HuH-7.5 (cell line): ENCODE measurements at places on chromosomes 4 and X.

GRCh38 chrX:20973038-20973437 is 401.2 kb upstream of the CNKSR2 start:
- no peak for DNase-seq

- no peak for DNase-seq
Measured at GRCh38 chr4:4506961-4507360, 34.9 kb downstream of the STX18 start.

- no peak for DNase-seq
Measured at GRCh38 chr4:1856943-1857699, 1.2 kb upstream of the LETM1 start.

GRCh38 chr4:8341691-8342090 is 72.1 kb downstream of the HTRA3 start:
- DNase-seq = no peak

GRCh38 chr4:145720656-145721055 is 40.7 kb downstream of the C4orf51 start:
- DNase-seq = no peak

DNA sequence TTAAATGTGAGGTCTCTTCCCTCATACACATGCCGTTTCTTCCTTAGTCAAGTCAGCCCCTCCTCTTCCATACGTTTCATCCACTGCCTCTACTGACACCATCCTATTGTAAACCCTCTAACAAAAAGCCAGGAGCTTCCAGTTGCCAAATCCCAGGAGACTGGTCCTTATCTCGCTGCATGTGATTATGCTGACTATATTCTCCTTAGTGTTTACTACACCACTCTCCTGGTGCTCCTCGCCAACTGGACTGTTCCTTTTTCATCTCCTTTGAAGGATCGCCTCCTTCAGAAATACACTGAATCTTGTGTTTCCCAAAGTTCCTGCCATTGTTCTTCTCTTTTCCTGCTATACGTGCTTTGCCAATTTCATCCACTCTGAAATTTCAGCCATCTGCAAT is 27.7 kb downstream of the MAML3 start:
- no peak for DNase-seq

DNA sequence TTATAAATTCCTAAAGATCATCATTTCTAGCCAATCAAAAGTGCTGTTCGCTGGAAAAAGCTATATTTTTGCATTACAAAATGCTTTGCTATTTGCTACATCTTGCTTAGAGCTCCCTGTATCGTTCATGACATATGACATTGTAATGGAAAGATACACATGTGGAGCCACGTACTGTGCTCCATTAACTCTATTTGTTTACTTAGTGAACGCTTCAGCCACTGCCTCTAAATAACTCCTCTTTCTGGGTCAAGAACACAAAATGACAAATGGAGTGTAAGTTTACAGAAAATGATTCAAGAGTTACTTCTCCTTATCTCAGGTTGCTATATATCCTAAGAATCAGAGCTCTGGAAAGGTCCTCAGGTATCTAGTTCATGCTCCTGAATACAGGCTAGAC is 329.1 kb upstream of the SMIM31 start:
- DNase-seq = no peak

GRCh38 chrX:17818726-17819125 is 42.4 kb downstream of the RAI2 start:
- DNase-seq = no peak

DNA sequence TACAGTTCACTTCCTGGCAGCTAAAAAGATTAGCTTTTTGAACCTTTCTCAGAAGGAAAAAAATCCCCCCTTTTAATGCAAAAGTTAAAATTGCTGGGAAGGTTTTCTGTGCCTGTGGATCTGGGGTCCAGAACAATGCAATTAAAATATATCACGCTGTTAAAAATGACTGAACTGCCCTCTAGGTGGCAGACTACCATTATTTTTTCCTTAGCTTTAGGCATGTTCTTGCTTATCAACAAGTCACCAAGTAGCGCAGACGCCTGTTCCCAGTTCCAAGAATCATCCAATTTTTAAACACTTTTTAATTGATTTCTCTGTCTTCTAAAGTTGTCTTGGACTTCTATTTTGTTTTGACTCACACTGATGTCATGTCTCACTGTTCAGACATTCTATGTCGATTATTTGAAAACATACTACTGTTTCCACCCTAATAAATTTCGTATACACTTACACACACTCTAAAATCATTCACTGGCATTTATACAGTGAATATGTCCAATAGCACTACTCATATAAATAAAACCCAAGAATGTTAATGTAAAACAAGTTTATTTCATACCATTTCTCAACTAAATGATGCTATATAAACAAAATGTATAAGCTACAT is 661.6 kb downstream of the RAPGEF2 start:
- DNase-seq = peak; percentile 12

GRCh38 chrX:141791856-141792255 is 46.3 kb upstream of the MAGEC3 start:
- no peak for DNase-seq

- no peak for DNase-seq
Measured at GRCh38 chr4:187921946-187922623, 73.5 kb upstream of the ZFP42 start.

GRCh38 chrX:51440365-51440764 is 56.0 kb downstream of the NUDT11 start:
- DNase-seq = no peak

- DNase-seq = no peak
Measured at GRCh38 chr4:106708464-106708816, 327.7 kb downstream of the DKK2 start.
